ENCODE measurements at places on chromosomes 1 and 21.

DNA sequence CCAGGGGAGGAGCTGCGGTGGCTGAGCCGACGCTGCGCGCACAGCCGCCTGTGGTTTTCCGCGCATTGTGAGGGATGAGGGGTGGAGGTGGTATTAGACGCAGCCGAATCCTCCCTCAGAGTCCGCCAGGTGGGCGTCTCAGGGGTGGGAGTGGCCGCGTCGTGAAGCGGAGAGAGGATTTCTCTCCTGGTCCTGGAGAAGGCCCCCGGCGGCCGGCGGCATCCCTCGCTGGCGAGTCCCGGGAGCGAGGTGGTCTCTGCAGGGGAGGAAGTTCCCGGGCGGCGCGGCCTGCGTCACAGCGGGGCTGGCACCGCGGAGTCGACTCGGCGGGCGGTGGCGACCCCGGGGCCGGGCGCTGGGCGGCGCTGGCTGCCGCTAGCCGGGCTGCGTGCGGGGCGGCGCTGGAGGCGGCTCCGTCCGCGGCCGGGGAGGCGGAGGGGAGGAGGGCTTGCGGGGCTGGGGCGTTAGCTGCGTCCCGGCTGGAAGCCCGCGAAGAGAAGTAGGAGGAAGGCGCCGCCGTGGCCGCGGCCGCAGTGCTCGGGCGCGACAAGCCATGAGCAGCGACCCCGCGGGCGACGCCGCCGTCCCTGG is at the start of gene LRRC8C:
TSS of gene LRRC8C (plus strand) at position 464 of the 591 bp plus-strand sequence. CDS start 53,354 bp downstream, outside the sequence.
- peak; percentile 24 for DNase-seq

DNA sequence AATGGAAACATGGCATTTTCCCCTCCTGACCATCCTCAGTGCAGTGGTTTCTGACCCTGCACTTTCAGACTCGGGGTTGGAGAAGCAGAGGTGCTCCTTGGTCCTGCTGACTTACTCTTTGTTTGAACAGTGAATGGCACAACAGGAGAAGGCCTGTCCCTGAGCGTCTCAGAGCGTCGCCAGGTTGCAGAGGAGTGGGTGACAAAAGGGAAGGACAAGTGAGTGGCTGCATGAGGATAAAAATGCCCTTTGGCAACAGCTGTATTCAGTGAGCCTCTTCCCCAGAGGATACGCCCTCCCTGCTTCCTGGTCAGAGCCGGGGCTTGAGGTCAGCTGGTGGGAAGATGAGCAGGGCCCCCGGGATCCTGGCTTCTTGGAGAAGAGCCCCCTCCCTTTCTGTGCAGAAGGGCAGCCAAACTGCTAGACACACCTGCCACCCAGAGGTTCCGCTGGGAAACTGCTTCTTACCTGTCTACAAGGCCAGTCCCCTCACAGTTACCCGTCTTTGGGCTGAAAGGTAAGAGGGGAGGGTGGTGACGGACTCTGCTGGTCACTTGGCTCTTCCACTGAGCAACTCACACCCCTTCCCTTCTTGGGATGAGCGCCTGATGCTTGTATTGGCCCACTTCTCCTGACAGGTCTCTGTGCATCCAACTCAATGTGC is 16.6 kb downstream of the NPL start:
- no peak for DNase-seq

GRCh38 chr1:225754940-225755641 is 22.5 kb upstream of the SRP9 start:
- DNase-seq, result no peak

DNA sequence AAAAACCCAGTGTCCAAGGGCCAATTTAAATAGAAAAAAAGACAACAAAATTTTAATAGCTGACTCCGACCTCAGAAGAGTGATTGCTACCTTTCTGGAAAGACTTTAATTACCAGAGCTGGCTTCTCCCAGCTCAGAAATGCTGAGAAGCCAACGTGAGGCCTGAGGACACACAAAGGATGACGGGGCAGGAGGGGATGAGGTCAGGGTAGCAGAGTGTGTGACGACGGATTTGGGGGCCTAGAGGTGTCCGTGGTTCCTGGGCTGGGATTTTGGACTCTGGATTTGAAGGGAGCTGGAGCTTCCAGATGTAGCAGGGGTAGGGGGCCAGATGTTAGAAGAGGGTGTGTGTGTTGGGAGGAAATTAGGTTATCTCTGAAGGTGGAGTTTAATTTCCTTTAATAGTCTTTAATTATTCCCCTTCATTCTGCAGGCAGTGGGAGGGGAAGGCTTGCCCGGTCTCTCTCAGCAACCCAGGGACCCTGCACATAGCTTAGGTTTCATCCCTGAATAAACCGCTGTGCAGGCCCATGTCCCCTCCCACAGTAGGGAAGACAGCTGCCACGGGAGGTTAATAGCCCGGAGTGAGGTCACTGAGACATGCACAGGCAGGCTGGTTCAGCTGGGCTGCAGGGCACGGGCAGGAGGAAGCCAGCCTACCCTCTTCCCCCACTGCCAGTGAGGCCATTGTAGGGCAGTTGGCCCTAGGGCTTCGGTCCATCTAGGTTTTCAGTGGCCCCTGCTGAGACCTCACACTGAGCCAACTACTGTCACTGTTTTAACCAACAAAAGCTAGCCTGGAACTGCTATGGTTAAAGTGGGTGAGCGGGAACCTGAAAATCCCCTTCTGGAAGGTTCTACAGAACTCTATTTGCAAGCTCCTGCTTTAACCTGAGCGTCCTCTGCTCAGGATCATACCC is 3.8 kb upstream of the PADI3 start:
- no peak for DNase-seq

GRCh38 chr1:94675373-94675772 is 133.8 kb upstream of the F3 start:
- no peak for DNase-seq

DNA sequence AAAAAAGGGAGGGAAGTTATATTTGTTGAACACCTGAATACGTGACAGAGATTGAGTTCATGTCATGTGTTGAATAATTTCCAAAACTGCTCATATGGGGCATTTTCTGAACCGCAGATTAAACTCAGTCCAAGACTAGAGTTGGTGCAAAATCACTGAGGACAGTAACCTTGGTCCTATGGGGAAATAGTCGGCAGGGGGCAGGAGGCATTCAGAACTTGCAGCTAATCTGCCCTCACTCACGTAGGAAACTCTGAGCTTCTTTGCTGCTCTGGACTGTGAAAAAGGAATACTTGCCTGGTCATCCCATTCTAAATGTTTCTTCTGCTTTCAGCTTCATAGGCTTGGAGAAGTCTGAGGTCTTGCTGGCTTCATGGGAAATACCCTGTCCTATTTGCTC is 228.3 kb upstream of the ZP4 start:
- DNase-seq, result no peak

GRCh38 chr1:157978586-157979403 is 14.7 kb upstream of the KIRREL1 start:
- no peak for DNase-seq

DNA sequence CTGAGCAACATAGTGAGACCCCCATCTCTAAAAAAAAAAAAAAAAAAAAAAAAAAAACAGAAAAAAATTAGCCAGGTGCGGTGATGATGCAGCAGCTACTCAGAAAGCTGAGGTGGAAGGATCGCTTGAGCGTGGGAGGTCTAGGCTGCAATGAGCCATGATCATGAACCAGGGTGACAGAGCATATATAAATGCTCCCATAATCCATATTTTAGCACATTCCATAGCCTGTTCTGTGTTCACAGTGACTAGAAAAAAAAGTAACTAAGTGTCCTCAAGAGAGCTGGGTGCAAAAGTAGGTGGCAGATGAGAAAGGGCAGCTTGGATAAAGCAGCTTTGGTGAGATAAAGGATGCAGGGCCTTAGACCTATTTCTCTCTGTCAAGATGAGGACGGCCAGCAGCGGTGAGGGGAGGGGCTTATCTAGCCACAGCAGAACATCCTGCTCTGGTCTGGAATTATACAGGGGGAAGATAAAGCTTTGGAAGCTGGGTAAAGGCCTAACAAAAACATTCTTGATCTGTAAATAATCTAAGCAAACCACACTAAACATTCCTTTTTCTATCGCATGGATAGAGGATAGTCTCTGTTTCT is 205.3 kb downstream of the DAB1 start:
- no peak for DNase-seq

- no peak for DNase-seq
Measured at GRCh38 chr1:243756529-243756928, 93.5 kb downstream of the AKT3 start.

DNA sequence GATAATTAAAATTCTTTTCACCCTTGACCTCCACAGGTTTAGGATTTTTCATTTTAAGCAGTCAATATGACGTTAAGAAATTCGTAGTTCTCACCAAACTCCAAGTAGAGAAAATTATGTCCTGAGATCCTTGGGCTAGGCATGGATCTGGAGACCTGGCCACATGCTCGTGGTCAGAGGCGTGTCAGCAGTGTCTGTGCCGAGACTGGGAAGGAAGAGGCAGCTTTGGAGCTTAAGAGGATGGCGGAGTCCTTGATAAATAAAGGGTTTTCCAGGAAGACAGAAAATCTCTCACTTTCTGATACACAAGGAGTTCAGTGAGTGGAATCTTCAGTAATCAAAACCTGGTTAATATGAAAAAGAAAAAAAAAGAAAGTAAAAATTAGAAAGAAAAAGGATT is 17.0 kb downstream of the RHOU start:
- DNase-seq, result no peak

DNA sequence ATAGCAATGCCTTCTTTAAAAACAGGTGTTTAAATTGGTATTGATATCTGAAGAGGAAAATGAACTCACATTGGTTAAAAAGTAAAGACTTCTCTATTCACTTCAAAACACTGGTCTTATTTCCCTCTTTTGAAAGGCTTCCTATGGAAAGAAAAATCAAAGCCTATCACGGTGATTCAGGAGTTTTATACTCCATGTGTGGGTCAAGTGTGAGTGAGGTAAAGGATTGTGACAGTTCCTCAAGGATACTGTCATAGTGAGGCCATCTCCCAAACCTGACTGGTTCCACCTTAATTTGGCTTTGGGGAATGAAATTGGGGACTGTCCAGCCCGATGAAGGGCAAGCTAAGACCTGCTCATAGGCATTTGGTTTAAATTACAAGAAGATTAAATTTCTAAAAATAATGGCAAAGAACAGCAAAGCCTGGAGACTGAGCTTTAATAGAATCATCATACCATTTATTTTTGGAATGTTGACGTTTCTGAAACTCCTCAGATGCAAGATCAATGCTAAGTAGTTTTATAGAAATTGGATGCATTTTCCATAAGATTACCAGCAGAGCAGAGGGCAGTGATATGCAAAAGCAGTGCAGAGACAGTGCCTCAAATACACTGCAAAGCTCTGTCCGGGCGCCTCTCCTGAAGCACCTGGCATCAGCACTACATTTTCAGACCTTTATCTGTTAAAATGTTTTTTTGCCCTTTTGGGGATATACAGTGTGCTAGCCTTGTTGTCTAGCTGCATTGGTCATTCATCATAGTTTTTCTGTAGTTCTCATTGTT is 302.1 kb upstream of the SGIP1 start:
- no peak for DNase-seq

GRCh38 chr1:76840278-76840677 is 27.0 kb upstream of the ST6GALNAC5 start:
- no peak for DNase-seq

DNA sequence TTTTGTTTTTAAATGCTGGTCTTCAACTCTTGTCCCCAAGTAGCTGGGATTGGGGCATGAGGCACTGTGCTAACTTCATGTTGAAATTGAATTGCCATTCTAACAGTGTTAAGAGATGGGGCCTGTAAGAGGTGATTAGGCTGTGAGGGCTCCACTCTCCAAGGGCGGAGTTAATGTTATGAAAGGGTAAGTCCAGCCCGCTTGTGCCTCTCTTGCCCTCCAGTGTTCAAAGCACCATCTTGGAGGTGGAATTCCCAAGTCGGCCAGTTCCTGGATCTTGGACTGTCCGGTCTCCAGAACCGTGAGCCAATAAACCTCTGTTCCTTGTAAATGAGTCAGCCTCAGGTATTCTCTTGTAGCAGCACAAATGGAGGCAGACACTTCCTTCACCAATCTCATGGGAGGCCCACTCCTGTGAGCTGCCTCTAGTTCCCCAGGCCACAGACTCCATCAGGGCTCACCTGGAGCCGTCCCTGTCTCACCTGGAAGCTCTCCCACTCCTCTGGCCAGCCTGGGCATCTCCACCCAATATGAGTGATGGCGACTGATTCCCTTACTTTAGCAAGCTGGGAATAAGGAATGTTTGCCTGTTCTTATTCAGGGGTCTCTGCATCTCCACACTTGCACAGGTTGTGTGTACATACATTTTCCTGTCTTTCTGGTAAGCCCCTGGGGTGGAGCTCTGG is 15.5 kb downstream of the IBA57 start:
- DNase-seq, result no peak

- DNase-seq, result no peak
Measured at GRCh38 chr1:232905331-232906034, 44.9 kb upstream of the NTPCR start.

DNA sequence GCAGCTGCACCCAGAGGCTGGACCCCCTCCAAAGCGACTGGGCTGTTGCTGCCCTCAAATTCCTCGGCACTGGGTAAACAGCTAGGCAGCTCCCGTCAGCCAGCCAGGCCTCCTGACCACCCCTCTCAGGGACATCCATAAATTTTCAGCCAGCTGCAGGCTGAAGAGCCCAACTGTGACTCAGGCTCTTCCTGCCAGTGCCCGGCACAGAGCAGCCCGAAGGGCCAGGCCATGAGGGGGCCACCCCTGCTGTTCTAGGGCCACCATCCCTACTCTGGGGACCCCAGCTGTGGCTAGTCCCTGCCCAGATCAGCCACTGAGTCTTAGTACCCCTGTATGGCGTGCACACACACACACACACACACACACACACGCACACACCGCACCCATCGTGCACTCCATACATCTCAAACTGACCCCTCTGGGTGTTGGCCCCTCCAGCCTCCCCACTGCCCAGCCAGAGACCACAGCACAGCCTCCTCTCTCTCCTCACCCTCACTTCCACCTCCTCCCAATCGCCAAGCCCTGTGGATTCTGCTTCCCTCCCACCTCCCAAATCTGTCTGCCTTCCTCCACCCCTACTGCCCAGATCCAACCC is 6.2 kb upstream of the LAPTM5 start:
- no peak for DNase-seq

DNA sequence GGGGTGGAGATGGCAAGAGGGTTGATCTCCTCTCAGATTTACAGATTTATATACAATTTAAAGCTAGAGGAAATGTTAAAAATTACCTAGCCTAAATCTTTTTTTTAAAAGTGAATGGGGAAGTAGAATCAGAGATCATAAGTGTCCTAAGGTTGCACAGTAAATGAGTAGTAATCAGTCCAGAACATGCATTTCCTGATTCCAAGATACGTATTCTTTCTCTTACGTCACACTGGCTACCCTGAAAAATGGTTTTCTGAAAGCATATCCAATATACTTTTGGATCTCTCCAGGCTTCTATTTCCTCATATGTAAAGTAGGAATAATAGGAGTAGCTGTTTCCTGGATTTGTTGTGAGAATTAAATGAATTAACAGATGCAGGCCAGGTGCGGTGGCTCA is 11.7 kb downstream of the GADD45A start:
- no peak for DNase-seq

DNA sequence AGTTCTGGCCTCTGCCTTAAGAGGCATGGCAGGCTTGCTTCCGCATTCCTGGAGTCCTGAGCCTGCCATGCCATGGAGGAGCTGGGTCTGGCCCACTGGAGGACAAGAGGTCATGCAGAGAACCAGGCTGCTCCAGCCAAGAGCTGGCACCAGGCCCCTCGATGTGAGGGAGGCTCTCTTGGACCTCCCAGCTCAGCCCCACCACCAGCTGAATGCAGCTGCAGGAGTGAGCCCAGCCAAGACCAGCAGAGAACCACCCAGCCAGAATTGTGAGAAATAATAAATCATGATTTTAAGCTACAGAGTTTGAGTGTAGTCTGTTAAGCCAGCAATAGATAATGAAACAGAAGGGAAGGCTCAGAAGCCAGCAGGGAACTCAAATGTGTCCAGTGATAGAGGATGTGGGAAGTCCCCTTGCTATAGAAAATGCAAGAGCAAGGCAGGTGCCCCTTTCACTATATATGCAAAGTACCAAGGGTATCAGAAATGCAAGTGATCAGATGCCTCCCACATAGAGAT is 118.4 kb downstream of the HIVEP3 start:
- no peak for DNase-seq
